ENCODE measurements at places on chromosomes 2 and 18.

DNA sequence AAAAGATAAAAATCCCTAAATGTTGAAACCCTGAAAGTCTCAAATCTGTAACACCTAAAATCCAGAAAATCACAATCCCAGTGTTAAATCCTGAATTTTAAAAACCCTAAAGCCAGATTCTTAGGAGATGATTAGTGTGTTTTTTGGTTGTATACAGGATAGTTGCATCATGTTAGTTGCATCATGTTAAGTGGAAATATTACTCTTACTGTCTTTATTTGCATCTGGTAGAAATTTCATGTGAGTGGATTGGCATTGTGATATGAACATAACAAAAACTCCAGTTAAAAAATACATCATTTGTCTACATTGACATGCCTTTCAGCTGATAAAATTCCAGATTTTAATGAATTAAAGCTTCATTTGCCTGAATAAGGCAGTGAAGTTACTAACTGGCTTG, 683.1 kb upstream of the ACVR2A start:
- DNase-seq, result no peak

GRCh38 chr2:46377666-46378560, 80.7 kb downstream of the EPAS1 start:
- DNase-seq, result no peak

DNA sequence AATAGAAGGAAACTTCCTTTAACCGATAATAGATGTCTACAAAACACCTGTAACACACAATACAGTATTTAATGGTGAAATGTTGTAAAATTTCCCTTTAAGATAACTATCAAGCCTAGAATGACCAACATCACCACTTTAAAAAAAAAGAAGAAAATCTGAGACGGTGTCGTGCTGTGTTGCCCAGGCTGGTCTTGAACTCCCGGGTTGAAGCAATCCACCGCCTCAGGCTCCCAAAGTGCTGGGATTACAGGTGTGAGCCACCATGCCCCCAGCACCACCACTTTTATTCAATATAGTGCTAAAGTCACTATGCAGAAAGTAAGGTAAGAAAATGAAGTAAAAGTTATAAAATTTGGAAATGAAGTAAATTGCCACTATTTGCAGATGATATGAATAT, 96.9 kb downstream of the MYOM1 start:
- DNase-seq, result no peak

DNA sequence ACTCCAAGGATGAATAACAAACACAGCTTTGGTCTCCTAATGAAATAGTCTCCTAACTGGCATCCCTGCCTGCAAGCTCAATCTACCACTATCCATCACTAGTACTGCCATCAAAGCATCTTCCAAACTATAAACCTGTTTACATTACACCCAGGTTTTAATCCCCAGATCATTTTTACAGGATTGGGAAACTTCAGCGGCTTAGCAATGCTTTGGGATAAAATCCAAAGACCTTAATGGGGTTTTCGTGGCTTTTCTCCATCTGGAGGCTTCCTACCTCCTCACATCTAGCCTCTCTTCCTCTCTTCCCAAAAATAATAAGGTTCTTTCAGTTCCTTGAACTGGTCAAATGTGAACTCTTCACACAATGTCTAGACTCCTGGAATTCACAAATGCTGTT, 92.2 kb upstream of the SETBP1 start:
- DNase-seq, result no peak

- DNase-seq, result no peak
Measured at GRCh38 chr2:223050188-223050587, 1.8 kb upstream of the KCNE4 start.

DNA sequence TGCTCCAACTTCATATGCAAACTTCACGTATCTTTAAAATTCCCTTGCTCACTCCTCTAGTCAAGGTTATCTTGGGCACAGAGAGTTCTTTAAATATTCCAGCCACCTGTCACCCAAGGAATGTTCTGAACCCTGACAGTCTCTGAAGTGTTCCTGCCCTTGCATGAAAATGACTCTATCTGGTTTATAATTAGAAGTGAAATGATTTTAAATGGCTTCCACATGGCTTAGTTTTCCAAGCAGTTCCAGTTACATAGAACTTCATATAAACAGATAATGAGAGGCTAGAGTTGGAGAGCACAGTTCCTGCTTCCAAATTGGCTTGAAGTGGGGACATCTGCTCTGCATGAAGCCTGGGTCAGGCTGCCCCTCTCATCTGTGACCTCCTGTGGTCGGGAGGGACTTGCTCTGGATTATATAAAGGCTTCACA, 81.9 kb downstream of the SLC4A3 start:
- peak; percentile 65 for DNase-seq

DNA sequence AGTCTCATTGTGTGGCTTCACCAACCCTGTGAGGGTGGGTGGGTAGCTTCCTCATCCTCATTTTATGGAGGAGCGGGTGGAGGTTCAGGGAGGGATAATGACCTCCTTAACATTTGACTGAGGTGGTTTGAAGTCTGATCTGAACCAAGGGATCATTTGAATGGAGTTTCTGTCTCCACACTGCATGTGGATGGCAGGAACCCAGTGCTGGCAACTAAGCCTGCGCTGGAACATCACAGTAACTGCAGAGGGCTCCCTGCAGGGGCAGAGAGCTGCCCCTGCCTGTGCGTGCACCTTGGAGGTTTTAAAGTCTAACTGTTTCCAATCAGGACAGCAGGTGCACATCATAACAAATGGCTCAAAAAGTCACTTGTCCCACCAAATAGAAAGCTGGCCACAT, 3.3 kb downstream of the AGAP1 start:
- no peak for DNase-seq

DNA sequence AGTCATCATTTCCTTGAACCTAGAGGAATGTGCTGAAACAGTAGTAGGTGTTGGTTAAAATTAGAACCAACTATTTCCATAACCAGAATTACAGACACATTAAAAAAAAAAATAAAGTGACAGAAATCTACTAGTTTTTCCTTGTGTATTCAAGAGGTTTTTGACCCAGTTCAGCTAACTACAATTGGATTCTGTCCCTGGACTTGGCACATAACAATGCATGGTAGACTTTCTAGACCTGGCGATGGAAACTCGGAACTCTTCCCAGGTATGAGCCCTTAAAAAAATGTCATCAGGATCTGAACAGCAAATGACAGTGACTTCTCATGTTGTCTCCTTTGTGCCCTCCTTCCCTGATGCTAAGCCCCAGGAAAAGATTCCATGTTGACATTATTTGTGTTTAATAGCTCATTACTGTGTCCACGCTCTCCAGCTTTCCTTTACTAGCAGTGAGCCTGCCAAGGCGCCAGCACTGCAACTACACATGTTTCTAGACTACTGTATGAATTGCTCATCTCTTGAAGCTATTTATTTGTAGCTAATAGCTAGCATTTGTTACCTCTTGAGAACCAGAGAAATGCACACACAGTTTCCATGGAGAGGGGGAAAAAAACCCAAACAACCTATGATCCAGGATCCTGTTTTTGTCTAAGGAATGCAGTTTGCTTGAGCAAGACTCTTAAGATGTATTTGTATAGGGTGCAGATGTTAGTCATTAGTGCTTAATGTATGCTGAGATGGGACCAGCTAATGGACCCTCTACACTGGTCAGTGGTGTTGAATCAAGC, 148.5 kb downstream of the FMNL2 start:
- DNase-seq, result peak; percentile 98

GRCh38 chr2:24721470-24721869, 71.7 kb downstream of the PTRHD1 start:
- peak; percentile 95 for DNase-seq

GRCh38 chr18:25503567-25504081, 151.7 kb upstream of the ZNF521 start:
- DNase-seq, result peak; percentile 95

DNA sequence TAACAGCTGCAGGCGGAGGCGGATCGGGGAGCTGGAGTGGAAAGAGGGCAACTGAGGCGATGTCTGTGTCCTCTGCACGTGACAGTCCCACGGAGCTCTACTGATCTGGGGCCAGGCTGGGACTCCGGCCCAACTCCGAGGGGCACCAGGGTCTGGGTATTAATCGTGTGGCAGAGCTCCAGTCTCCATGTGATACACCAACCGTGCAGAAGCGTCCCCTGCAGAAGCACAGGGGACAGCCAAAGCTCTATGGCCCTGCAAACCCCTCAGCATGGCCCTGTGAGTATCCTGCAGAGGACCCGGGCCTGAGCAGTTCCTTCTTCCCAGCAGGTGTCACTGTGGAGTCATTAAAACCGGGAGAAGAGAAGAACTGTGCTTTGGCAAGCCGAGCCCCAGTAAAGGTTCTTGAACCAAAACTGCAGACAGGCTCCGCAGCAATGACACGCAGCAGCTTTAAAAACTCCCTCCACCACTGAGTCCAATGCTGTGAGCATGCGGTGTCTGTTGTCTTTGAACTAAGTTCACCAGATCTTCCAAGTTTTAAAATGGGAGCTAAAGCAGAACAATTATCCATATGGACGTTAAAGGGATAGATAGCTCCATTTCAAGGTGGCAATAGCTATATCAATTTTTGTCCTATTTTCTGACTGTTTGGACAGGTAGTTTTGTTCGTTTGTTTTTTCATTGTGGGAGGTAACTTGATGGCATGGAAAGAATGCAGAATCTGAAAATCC, 79.4 kb downstream of the TMEM182 start:
- peak; percentile 57 for DNase-seq

DNA sequence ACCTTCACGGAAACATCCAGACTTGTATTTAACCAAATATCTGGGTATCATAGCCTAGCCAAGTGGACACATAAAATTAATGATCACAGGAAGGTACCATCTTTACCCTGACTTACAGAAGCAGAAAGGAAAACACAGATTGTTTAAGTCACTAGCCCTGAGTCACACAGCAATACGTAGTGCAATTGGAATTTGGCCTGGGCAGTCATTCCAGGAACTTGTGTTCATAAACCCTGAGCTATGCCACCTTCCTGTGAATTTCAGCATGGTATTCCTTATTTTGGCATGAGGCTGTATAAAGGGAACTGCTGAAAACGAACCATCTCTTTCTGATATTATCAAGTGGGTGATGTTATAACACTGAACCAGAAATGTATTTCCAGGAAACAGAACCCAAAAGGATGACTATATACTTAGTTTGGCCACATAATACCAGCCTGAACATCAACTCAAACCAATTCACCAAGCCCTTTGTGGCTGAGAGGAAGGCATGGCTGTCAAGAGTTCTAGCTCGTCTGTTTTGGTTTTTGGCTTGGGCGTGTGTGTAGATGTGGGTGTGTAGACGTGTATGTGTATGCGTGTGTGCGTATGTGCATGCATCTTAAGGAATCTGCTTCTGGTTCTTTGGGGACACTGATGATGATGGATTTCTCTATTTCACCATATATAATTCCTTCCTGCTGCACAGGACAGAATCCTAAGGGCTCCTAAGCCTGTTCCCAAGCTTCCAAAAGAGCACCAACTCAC, 533.4 kb upstream of the ID2 start:
- DNase-seq, result no peak

GRCh38 chr2:85255813-85256594, 71.8 kb downstream of the TGOLN2 start:
- DNase-seq, result peak; percentile 89

- DNase-seq, result no peak
Measured at GRCh38 chr18:48687346-48688042, 148.7 kb downstream of the CTIF start.

Measured in muscle of leg (tissue), 16 donors.